ENCODE measurements at places on chromosomes 12 and 14. TPM values are rescaled to one million over a fixed set of nuclear protein-coding genes. Genes with fewer than 3 reads are reported as not detected.

Gene ANKS1B
- total RNA-seq = 1.9 TPM

Gene NELL2
- total RNA-seq = not detected

Gene NFATC4
- total RNA-seq = 76.4 TPM

Gene OR6C65
- not detected for total RNA-seq

Gene PPP4R4
- total RNA-seq = 1.4 TPM
